ENCODE measurements at places on chromosomes 5 and 9.

DNA sequence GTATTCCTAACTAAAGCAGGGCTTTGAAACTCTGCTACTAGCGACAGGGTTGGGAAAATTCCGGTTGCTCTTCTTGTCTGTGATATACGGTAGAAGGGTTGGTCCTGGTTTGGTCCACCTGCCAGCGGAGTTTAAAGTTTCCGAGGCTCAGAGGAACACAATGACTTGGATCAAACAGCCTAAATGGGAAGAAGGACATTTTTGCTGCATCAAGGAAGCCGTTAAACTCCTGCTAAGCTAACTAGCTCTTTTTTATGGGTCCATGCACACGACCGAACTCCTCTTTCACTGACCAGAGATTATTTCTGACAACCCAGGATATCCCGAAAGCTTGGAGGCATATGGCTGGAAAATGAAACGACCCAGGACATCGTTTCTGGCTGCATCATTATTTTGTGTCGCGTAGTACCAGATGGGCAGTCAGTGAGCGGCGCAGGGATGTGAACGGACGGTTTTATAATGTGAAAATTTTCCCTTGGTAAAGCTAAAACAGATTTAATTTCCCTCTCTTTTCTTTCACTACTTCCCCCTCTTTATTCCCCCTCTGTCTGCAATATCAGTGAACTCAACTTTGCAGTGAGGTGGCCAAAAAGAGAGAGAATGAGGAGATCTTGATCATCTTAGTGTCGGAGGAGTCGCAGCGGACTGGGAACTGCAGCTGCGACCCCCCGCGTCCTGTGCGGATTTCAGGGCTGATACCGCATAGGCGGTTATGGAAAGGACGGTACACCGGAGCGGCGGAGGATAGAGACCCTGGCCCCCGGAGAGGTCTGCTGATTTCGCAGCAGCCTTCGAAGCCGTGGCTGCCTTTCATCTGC lies at the start of gene LURAP1L:
Gene LURAP1L, plus strand, starts transcription at position 160 of the 818 bp plus-strand sequence. CDS start 696 bp downstream, outside the sequence.
- DNase-seq, result peak; percentile 80

DNA sequence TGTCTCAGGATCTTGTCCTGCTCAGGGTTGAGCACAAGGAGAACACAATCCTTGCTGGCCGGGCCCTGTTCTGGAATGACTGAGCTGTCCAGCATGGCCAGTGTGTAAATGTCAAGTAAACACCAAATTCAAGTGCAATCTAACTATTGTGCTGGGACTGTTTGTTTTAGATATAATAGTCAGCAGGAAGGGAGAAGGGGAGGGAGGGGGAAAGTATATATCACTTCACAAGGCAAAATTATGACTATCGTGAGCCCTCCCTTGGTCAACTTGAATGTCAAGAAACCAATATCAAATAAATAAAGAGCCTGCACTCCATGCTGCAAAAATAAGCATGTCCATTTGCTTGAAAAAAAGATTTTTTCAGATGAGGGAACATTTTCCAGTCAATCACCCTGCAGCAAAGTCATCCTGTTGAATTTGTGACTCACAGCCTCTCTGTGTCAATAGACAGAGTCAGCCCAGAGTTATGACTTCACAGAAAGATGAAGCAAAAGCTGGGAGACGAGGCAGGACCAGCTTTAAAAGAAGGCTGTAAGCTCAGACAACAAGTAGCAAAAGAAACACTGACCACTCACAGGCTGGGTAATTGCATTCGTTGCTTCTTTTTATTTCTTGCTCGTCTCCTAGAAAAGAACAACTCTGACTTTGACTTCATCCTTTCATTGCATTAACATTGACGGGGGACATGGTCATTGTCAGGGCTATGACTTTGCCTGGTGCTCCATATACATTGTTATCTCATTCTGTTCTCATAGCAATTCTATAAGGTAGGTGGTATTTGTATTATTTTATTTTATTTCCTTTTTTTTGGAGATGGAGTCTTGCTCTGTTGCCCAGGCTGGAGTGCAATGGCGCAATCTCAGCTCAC lies 15.3 kb upstream of the KLF4 start:
- DNase-seq, result no peak

GRCh38 chr5:2129568-2130272 lies 247.0 kb upstream of the IRX4 start:
- DNase-seq, result no peak

- DNase-seq, result no peak
Observed at GRCh38 chr9:117526674-117527073, 111.8 kb upstream of the ASTN2 start.

DNA sequence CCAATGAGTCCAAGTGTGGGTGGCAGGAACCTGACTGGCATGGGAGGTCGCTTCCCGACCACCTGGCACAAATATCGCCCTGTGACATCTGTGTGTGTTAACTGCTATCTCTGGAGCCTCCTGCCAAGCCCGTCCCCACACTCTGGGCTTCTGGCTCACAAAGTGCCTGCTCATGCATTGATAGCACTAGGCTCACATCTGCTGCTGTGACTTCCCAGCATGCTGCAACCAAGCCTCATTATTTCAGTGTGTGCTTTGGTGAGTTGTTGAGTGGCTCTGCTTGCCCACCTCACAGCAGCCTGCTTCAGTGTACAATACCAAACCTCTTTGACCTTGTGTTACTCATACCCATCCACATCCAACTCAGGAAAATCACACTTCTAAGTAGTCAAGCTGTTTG lies 139.8 kb downstream of the APBA1 start:
- no peak for DNase-seq

DNA sequence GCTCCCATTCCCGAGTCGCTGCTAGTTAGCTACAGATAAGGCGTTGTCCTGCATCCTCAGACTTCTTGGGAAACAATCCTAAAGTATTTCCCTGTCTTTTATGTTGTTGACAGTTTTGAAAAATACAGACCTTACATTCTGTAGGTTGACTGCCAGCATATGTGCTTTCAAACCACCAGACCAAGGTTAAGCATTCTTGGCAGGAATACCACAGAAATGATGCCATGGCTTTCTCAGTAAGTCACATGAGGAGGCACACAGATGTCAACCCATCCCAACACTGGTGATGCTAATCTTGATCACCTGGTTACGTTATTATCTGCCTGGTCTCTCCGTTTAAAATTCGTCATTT lies 871 bp downstream of the GLE1 start:
- DNase-seq, result no peak

DNA sequence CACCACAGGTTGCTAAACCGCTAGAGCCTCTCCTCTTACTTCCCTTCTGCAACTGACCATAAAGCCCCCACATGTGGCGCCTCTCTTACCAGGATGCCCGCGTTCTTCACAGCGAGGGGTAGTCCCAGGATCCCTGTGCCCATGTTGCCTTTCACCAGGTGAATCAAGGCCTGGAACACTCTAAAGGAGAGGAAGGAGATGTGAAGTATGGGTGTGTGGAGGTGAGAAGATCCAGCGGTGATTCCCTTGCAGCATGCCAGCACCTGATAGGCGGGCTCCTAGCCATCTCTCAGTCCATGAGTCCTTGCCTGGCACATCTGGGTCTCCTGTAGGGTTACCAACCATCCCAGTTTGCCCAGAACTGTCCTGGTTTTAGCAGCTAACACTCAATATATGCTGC lies 3.3 kb downstream of the SLC36A2 start:
- no peak for DNase-seq

GRCh38 chr5:160357394-160357793 lies 13.0 kb downstream of the C1QTNF2 start:
- no peak for DNase-seq

DNA sequence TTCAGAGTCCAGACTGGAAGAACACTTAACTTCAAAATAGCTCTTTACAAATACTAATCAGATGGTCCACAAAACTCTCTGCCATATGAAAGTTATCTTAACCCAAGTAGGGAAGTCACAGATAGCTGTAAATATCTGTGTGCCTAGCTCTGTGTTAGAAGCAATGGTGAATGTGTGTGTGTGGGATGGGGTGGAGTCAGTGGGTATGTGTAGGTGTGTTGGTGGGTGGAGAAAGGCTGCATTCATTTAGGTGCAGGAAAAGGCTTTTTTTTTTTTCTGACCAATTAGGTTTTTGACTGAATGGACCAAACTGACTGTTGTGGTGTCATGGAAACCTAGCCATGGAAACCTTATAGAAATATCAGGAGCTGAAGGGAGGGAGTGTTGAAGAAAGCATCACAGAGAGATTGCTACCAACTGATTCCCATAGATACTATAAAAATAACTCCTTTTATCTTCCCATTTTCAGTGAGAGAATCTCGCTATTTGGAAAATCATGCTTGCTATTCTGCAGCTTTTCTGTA lies 156.2 kb upstream of the NR3C1 start:
- no peak for DNase-seq

DNA sequence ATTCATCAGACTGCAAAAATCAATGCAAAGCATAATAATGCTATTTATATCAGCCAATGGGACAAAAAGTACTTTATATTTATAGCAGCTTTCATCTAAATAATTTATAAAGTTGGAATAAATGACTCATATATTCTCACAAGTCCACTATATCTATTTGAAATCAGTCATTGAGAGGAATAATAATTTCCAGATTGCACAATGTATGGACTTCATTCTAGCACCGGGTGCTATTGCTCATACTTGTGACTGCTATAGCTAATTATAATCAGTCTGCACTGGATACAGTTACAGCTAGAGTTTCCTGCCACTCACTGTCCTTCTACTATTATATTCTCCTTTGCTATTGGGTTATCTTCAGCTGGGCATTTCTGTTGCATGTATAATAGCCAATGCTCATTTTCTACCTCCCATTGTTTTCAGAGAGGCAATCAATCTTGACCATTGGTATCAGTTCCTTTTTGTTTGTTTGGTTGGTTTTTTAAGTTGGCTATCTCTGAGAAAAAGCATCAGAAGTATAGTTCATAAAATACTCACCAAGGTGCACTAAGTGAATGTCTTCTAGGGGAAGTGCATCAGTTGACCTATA lies 1.9 kb downstream of the CDH18 start:
- DNase-seq, result no peak

DNA sequence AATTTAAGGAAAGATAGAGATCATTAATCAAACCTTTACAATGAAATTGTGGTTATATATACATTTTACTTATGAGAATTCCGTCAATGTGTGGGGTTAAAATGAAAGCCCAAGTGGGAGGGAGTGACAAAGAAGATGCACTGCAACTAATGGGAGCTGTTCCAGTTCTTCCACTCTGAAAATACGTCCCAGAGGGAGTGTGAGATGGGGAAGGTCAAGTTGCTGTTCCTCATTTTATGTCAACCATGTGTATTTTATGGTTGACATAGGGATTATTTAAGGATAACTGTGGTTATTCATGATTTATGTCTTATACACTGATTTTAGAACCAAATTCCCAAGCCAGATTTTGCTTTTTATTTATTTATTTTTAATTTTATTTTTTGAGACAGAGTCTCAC lies 14.2 kb upstream of the RGS3 start:
- DNase-seq, result no peak

Data from pons (tissue), 1 donor.